AG09319 (cell line): ENCODE measurements at places on chromosomes 6 and 20.

GRCh38 chr6:41318261-41318653 is 17.2 kb upstream of the NCR2 start:
- no peak for DNase-seq

GRCh38 chr6:116596815-116597214 is 19.5 kb upstream of the RSPH4A start:
- DNase-seq = no peak

DNA sequence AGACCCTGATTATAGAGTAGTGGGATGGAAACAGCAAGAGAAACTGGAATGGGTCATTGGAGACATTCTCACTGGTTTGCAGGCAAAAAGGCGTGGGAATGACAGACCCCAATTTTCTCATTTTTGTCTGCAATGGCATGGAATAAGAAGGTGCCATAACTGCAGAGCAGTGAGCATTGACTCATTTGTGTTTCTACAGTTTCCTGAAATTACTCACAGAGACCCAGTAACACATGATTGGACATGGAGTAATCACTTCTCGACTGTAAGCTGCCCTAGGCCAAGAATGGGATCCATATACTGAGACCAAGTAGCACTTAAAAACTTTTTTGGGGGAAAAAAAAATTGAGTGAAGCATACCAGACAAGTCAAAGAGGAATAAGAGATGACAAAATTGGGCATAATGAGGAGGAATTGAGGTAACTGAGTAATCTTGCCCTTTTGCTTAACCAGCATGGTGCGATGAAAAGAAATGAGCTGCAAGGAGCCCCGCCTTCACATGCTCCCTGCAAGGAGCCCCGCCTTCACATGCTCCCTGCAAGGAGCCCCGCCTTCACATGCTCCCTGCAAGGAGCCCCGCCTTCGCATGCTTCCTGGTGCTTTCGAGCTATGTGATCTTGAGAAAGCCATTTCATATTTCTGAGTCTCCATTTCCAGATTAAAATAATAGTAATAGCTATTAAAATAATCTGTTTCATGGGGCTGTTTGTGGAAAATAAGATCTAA is 44.1 kb downstream of the NHSL1 start:
- no peak for DNase-seq

DNA sequence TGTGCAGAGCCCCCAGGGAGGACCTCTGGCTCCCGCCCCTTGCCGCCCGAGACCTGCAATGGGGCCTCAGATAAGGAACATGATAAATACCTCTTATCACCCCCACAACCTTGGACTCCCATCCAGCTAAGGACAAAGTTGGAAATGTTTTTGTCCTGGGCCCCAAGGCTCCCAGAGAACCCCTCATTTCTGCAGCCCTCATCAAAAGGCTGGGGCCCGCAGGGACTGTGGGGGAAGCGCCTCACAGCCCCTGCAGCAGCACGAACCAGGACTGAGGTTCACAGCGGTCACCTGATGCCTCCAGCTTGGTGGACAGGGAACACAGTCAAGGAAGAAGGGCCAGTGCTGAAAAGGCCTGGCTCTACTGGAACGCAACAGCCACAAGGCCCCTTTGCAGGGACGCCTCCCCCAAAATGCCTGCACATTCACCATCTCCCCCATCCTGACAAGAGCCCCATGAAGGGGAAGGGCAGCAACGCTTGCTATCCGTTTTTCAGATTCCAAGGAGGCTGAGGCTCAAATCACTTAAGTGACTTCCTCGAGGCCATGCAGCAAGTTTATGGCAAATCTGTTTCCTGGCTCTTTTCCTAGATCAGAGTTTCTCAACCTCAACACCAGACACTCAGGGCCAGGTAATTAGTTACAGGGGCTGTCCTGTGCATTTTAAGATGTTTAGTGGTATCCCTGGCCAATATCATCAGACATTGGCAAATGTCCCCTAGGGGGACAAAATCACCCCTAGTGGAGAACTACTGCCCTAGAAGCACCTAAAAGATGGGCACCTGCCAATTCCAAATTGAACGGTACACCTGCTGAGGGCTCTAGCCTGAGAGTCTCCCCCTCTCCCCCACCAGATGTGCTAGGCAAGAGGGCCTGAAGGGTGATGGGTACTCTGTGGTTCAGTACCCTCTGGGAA is 10.6 kb downstream of the TFEB start:
- DNase-seq = no peak

DNA sequence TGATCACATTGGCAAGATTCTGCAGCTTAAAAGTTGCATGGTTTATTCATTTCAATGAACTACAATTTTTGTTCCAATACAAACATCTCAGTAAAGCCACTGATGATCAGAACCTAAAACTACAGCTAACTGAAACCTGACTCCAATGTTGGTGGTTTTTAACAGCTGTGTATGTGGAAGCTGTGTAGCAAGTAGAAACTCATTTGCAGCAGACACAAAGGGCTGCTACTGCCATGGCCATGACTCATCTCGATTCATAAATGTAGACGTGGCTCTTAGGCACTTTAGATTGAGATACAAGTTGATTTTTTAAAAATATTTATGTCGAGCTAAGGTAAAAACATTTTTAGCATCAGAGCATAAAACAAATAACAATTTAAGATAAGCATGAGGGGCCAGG is 19.5 kb upstream of the MAP3K4 start:
- peak; percentile 76 for DNase-seq
